Hematopoietic multipotent progenitor cell treated with erythropoietin and hydrocortisone succinate and interleukin-3 and kit ligand, for 17 days (in vitro differentiated cells): ENCODE measurements at places on chromosomes 3 and 15.

- no peak for DNase-seq
Observed at GRCh38 chr3:46694520-46694919, 1.0 kb upstream of the ALS2CL start.

GRCh38 chr15:99324082-99324620, 72.9 kb downstream of the LRRC28 start:
- DNase-seq = no peak

GRCh38 chr3:74787011-74787410, 172.6 kb upstream of the CNTN3 start:
- DNase-seq = no peak

- DNase-seq = no peak
Observed at GRCh38 chr3:127791221-127791913, 30.9 kb downstream of the MGLL start.

- DNase-seq = no peak
Observed at GRCh38 chr3:142259359-142259758, 34.0 kb upstream of the GK5 start.

GRCh38 chr3:109191421-109191820, 54.9 kb downstream of the C3orf85 start:
- no peak for DNase-seq

GRCh38 chr15:32108661-32109060, 78.3 kb downstream of the CHRNA7 start:
- no peak for DNase-seq

DNA sequence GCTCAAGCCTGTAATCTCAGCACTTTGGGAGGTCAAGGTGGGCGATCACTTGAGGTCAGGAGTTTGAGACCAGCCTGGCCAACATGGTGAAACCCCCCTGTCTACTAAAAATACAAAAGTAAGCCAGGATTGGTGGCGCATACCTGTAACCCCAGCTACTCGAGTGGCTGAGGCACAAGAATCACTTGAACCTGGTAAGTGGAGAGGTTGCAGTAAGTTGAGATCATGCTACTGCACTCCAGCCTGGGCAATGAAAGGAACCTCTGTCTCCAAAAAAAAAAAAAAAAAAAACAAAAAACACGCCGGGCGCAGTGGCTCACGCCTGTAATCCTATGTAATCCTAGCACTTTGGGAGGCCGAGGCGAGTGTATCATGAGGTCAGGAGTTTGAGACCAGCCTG, 18.9 kb upstream of the AP4E1 start:
- DNase-seq = no peak

GRCh38 chr15:43238671-43239131, 17.9 kb upstream of the EPB42 start:
- no peak for DNase-seq
